ENCODE measurements at places on chromosomes 3 and 15.

- no peak for DNase-seq
Measured at GRCh38 chr3:153282355-153282754, 120.3 kb downstream of the RAP2B start.

- no peak for DNase-seq
Measured at GRCh38 chr3:56845505-56845904, 43.8 kb upstream of the ARHGEF3 start.

DNA sequence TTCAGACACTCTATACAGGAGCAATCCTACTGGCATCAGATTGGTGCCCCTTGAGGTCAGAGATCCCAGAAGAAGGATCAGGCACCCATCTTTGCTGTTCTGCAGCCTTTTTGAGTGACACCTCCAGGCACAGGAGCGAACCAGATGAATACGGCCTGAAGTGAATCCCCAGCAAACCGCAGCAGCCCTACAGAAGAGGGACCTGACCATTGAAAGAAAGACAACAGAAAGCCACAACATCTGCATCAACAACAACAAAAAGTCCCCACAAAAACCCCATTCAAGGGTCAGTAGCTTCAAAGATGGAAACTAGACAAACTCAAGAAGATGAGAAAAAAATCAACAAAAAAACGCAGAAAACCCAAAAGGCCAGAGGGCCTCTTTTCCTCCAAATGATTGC, 130.4 kb downstream of the PPM1L start:
- no peak for DNase-seq

DNA sequence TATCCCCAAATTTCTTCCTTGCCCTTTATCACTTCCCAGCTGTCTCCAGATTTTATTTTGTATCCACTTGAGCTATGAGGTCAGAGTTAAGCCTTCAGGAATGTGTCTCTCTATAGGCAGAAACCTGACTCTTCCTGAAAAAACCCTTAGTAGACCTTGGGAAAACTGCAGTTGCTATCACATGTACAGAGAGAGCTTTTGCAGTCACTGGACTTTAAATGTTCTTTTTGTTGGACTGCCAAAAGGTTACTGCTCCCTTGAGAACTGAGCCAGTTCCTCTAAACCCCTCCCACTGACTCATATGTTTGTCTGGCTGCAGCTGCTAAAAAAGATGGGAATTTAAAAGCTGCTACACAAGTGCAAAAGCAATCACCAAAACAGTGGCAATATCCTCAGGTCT, 169.1 kb upstream of the CCDC54 start:
- DNase-seq: no peak

DNA sequence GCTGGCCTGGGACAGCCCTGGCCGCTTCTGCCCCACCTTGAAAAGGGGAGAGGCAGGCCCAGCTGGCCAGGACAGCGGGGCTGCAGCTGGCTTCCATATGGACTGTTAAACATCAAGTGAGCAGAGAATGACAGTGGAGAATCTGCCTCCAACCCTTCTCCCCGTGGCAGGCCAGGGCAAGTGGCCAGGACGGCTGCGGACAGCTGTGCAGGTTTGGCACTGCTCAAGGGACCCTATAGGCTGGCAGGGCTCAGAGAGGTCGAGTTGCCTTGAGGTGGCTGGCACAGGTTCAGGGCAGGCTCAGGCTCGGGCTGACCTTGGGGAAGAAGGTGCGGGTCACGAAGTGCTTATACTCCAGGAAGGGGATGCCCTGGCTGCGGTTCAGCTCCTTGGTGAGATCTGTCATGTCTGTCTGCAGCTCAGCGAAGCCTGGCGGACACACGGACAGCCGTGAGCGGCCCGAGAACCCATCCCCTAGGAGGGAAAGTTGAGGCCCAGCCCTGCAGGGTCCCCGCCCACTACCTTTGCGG, 24.3 kb downstream of the H1-8 start:
- no peak for DNase-seq

DNA sequence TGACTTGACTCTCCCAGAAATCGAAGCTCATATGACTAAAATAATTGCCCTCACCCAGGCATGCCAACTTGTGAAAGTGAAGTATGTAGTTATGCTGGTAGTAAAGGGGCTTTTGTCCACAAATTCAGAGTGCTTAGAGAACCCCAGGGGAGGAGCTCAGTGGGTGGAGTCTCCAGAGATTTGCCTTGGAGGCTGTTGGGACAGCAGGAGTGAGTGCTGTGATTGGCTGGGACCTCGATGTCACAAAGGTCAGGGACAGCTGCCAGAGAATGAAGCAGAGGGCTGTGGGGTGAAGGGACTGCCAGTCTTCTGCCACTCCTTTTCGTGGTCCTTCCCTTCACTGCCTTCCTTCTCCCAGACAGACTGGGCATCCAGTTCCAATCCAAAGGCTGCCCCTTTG, 49.8 kb downstream of the ZNF445 start:
- DNase-seq: no peak

DNA sequence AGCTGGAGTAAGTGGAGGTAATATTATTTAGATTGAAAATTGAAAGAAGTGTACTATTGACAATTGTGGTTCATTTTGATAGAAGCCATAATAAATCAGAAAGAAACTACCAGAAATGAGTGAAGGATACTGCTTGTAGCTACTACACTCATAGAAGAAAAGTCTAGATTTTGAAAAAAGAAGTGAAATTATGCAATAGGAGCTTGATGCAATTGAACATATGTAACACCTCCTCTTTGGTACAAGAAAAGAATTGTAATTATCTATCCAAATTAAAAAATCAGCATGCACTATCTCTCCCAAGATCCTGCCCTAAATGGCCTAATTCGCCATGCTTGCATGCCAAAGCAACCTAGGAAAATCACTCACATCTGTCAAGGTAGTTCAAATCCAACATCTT, 51.1 kb upstream of the CD200R1L start:
- no peak for DNase-seq

- DNase-seq: no peak
Measured at GRCh38 chr3:6041894-6042293, 819.0 kb upstream of the GRM7 start.

- no peak for DNase-seq
Measured at GRCh38 chr3:42745776-42746454, 27.1 kb downstream of the CCDC13 start.

DNA sequence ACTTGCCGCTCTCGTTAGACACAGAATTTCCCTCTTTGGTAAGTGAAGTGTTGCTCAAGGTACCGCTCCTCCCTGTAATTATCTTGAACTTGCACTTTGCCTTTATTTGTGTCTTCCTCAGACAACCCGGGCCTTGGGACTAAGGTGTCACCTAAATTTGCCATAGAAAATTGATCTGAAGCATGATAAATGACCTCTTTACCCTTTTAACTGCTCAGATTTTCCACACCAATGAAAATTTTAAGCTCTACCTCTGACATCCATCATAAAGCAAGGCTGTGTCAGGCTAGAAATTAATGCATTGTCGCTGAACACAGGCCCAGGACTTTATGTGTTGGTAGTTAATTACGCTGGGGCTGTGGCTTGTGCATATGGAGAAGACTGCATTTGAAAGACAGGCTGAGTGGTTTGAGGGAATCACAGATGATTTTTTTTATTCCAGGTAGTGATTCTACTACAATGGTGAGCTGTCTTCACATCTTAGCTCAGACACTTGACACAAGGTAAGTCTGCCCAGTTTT, 199.6 kb upstream of the CHRM5 start:
- no peak for DNase-seq

- DNase-seq: no peak
Measured at GRCh38 chr15:89443581-89443980, 52.8 kb downstream of the RHCG start.

DNA sequence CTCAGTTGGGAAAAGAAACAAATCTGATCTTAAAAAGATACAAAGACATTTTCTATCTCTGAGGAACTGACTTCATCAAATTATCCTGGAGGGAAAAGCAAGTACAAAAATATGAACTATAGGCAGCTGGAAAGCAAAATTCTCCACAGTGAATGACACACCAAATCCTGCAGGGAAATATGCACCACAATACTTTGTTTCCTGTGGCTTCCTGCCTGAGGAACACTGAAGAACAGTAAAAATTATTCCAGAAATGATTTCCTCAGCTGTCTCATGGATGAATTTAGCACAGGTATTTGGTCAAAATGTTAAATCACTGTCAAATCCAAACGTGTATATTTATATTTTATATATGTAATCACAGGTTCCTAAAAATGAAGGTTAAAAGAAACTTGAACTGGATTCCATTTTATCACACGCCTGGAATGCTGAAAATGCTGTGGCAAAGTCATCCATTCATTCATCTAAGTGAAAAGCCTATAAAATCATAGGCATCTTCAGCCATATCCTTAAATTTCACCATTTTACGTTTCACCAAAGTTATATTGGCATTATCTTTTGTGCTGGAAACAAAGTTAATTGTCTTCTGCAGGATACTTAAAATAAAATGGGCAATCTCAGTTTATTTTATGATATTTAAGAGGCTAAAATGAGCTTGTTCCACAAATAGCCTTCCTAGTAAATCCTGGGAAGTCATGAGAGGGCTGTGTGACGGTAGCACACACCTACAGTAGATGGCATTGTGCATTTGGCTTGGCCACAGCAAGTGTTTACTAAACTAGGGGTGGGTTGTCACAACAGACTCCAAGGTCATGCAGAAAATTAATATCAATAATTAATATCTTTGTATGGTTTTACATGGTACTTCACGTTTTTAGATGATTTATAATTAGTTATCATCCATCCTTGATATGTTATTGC, 19.3 kb upstream of the TSC22D2 start:
- DNase-seq: no peak
